A549 treated with ZK216348 at 1 μM for 4 hours (cell line): ENCODE measurements at places on chromosomes 12 and 14. TPM values are rescaled to one million over a fixed set of nuclear protein-coding genes. Genes with fewer than 3 reads are reported as not detected.

DPY19L2 gene
- total RNA-seq = 1.3 to 3.3 TPM (median 2.6 TPM) in 5 replicates

MARS1 gene
- total RNA-seq = 126 to 186 TPM (median 138 TPM) in 5 replicates

ADAM21 gene
- total RNA-seq = not detected in 5 replicates

SMOC1 gene
- 15.9 to 25.5 TPM (median 19.2 TPM) in 5 replicates for total RNA-seq

TMPRSS12 gene
- not detected in 5 replicates for total RNA-seq

KRT73 gene
- not detected in 5 replicates for total RNA-seq

MORN3 gene
- total RNA-seq = 0.11 to 0.33 TPM (median 0.15 TPM) in 4 of 5 replicates, not detected in the other

PTPRQ gene
- total RNA-seq = 0.01 to 0.04 TPM in 2 of 5 replicates, not detected in the others

TMTC2 gene
- 0.91 to 1.6 TPM (median 1.2 TPM) in 5 replicates for total RNA-seq

DBX2 gene
- total RNA-seq = not detected in 5 replicates

PPHLN1 gene
- total RNA-seq = 52.3 to 85.8 TPM (median 52.8 TPM) in 5 replicates

OVCH1 gene
- not detected in 5 replicates for total RNA-seq

HOMEZ gene
- 5.7 to 9.9 TPM (median 9.2 TPM) in 5 replicates for total RNA-seq

POTEG gene
- not detected in 5 replicates for total RNA-seq

BMP4 gene
- 1.2 to 2.9 TPM (median 2.7 TPM) in 5 replicates for total RNA-seq

SDR9C7 gene
- total RNA-seq = not detected in 5 replicates

C14orf132 gene
- total RNA-seq = 2.9 to 6.1 TPM (median 5.3 TPM) in 5 replicates

HOXC4 gene
- total RNA-seq = 1.7 to 3.9 TPM (median 3.8 TPM) in 5 replicates

MYO1H gene
- total RNA-seq = not detected in 5 replicates

C12orf56 gene
- 0.12 TPM in 1 of 5 replicates, not detected in the others for total RNA-seq

ANO4 gene
- total RNA-seq = 0.07 to 0.55 TPM (median 0.14 TPM) in 4 of 5 replicates, not detected in the other
